Stimulated activated CD8-positive, alpha-beta memory T cell treated with anti-CD3 and anti-CD28 coated beads, Interleukin-7, amount 100 ng/mL, for 48 hours (primary cell): ENCODE measurements at places on chromosomes 7 and 10.

DNA sequence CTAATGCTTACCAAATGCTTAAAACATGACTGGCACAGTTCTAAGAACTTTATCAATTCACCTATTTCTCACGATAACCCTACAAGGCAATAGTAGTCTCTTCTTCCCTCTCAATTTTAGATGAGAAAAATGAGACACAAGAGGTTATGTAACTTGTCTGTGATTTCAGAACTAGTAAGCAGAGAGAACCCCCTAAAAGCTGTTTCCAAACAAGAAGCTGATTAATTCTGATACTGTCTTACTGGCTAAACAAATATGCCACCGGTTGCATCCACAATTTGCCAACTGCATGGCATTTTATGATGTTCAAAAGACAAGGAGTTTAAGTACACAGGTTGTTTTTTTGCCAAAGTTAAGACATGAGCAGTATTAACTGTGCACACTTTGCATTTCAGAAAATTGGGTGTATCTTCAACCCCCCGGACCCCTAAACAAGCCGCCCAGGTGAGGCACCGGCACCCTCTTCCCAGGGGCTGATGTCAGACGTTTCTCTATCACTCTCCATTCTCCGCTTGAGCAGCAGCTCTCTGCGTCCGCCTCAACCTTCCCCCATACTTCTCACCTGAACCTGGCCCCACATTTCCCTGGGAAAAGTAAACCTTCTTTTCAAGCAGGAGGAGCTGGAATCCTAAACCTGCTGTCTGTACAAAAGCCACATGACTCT, 21.7 kb downstream of the RSU1 start:
- DNase-seq, result no peak

DNA sequence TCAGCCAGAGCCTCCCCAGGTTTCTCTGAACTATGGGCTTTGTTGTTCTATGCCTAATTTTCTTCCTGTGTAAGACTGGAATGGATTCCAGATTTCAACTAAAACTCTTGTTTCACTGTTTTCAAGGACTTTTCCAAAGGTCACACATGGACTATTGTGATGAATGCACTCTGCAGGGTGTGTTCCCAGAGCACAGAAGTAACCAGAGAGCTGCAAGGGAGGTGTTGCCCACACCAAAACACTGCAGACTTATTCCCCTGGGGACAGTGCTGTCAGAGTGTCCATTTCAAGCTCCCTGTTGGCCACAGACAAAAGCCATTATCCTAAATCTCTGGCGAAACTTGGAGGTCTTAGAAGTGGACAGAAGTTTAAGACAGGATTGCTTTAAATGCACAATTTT, 231.6 kb downstream of the TRIL start:
- DNase-seq, result no peak

- no peak for DNase-seq
These were observed 282.0 kb upstream of the AKR1E2 start for GRCh38 chr10:4543938-4544533.

GRCh38 chr10:119562097-119562496, 19.6 kb upstream of the RGS10 start:
- DNase-seq, result no peak

DNA sequence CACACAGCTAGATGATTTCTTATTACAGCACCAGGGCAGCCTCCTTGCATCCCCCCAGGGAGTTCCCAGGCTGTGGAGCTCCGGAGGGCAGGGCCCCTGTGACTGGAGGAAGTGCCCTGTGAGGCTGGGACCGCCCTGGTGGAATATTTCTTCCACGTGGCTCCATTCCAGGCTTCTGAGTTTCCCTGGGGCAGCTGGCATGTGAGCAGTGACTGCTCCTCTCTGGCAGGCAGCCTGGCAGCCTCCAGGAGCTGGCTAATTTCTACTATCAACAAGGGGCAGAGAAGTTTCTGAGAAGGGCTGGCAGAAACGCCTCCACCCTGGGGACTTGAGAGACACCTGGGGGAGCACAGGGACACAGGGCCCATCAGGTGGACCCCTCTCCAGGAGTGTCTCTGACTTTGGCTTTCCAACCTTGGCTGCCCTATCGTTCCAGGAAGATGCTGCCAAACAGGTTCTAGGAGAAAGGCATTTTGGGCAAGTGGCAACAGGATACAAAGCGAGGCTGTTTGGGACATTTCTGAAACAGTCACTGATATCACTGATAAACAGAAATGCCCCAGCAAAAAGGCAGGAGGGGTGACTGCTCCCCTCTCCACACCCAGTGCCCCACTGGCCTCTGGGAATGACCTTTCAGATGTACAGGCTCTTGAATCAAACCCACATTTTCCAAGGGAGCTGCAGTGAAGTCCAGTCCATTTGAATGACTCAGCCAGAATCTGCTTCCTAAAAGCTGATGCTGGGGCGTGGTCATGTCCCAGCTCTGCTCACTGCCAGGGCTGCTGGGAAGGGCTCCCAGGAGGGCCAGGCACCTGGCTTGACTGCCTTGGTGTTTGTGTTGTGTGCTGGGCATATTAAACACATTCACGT, 16.1 kb downstream of the MYOF start:
- no peak for DNase-seq

DNA sequence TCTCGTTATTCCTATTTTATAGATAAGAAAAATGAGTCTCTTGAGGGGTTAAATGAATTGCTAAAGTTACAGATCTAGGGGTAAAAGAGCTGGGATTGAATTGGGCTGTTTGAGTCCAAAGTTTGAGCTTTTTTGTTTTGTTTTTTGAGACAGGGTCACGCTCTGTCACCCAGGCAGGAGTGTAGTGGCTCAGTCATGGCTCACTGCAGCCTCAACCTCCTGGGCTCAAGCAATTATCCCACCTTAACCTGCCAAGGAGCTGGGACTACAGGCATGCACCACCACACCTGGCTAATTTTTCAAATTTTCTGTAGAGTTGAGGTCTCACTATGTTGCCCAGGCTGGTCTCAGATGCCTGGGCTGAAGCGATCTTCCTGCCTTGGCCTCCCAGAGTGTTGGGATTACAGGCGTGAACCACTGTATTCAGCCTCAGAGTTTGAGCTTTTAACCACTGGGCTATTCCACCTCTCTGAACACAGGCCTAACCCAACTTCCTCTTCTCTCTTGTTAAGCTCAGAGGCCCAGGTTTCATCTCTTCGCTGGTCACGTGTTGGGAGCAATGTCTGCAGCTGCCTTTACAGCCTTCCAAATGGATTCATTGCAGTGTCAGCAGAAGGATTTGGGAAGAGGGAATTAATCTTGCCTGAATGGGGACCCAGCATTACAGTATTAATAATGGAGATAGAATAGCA, 8.0 kb downstream of the SUFU start:
- DNase-seq, result no peak

GRCh38 chr7:86745013-86745745, 101.5 kb downstream of the GRM3 start:
- no peak for DNase-seq

DNA sequence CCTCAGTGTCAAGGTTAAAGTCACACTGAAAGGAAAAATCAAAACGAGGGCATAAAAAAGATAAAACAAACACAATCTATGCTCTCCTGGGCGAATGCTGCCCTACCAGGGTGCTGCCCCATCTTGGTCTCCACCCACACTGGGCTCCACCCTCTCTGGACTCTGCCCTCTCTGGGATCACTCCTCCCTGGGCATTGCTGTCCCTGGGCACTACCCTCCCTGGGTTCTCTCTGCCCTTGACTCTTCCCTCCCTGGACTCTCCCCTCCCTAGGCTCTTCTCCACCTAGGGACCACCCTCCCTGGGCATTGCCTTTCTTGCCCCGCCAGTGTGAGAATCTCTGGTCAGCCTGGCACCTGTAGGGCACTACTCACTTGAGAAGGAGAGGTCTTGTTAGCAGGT, 8.6 kb downstream of the GDF2 start:
- DNase-seq, result no peak

- no peak for DNase-seq
These were observed 157.0 kb upstream of the ADO start for GRCh38 chr10:62647375-62648092.

- DNase-seq, result no peak
These were observed 23.8 kb upstream of the ZNF735 start for GRCh38 chr7:64183126-64183742.

GRCh38 chr7:120441850-120442249, 168.9 kb downstream of the KCND2 start:
- DNase-seq, result no peak

GRCh38 chr7:157537056-157537455, 200.3 kb downstream of the DNAJB6 start:
- DNase-seq, result no peak

GRCh38 chr7:16318989-16319915, 102.1 kb downstream of the CRPPA start:
- DNase-seq, result no peak

DNA sequence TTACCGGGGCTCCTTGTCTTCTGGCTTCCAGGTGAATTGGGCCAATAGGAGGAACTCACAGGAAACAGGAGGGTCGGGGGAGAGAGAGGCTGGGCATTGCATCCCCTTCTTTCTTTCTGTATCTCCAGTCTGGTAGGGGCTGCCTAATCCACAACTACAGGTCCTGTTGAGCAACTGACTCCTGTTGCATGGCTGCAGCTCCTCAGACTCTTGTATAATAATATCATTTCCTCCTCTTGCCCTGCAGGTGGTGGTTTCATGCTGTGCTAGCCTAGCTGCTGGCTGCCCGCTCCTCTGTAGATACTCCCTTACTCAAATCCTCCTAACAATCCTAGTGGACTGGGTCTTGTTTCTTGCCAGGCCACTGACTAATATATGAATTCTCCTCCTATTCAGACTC, 276.5 kb upstream of the SMIM30 start:
- DNase-seq, result no peak

- DNase-seq, result no peak
These were observed 77.8 kb upstream of the NRP1 start for GRCh38 chr10:33412241-33412640.

DNA sequence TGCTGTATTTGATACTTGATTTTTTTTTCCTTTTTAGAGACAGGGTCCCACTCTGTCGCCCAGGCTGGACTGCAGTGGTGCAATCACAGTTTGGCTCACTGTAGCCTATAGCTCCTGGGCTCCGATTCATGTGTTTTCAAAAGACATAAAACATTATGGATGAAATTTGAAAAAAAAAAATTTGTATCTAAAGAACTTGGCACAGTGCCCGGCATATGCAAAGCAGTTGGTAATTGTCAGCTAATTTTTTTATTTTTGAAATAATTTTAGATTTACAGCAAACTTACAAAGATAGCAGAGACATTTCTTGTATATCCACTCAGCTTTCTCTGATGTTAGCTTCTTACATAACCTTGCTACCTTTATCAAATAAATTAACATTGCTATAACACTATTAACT, 20.3 kb upstream of the SAMD8 start:
- DNase-seq, result no peak

GRCh38 chr10:86632009-86632800, 22.1 kb upstream of the OPN4 start:
- DNase-seq, result no peak

DNA sequence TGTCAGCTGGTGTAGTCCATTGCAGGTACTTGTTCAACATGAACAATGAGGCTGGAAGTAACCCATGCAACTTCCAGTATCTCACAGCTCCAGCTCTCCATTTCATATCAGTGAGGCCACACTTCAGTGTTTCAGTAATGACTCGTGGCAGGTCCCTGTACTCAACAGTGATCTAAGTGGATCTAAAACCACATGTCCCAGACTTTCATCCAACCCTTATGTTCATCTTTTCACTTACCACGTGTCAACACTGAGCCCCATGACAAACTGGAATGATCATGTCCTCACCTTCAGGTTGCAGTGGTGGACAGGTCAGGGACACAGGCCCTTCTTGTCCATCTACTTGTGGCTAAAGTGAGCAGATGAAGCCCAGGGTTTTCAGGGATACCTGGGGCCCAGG, 155.0 kb upstream of the GRB10 start:
- DNase-seq, result no peak

GRCh38 chr7:37097983-37098382, 350.7 kb downstream of the ELMO1 start:
- DNase-seq, result no peak

DNA sequence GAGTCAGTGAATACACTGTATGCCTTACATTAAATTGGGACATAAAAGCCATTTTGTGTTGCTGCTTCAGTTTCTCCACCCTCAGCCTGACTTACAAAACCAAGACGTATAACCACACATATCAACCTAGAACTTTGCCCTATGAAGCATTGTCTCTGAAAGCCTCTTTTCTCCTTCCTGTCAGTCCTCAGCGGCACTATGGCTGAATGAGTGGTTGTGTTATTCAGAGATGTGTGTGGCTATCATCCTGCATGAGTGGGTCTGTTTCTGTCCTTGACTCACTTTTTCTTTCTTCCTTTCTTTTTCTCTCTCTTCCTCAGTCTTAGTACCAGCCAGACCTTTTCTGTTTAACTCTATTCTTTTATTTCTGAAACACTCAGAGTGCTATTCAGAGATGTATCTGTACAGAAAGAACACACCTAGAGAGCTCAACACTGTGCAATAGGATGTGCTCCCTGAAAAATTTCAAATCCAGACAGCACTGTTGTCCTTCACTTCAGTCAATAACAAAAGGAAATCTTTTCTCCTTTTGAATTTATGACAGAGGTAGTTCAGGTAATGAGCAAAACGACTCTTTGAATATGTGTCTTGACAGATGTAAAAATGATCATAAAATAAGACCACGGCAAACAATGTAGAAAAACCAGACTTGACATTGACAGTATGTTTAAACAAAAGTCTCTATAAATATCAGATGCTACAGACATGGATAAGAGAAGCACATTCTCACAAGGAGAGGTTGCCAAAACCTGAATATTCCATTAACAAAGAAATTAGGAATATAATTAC, 163.3 kb upstream of the FEZF1 start:
- DNase-seq, result no peak

GRCh38 chr10:93152136-93152535, 78.4 kb downstream of the CYP26A1 start:
- no peak for DNase-seq
